ENCODE measurements at places on chromosomes 2 and 18.

DNA sequence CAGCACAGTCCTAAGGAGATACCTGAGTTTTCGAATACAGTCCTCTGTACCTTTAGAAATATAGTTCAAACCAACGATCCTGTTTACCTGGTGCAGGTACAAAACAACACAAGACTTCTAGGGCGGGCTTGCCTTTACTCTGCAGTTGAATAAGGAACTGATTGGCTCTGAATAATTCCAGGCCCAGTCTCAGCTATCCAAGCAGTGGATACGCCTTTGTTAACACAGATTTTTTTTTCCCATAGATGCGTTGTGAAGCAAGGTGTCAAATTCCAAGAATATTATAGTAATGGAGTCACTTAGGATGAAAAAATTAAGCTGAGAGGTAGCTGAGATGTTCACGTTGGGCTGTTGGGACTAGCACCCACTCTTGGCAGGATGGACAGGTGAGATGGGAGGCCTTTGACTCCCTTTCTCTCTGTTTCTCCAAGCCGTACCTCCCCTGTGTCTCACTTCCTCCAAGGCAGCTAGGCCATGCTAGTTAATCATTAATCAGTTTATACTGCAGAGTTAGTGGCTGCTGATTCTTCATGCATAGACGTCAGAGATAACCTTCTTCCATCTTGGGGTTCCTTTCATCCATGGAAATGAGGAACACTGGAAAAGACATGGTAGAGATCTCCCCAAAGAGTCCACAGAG, 380.8 kb upstream of the ACVR2A start:
- DNase-seq, result no peak

DNA sequence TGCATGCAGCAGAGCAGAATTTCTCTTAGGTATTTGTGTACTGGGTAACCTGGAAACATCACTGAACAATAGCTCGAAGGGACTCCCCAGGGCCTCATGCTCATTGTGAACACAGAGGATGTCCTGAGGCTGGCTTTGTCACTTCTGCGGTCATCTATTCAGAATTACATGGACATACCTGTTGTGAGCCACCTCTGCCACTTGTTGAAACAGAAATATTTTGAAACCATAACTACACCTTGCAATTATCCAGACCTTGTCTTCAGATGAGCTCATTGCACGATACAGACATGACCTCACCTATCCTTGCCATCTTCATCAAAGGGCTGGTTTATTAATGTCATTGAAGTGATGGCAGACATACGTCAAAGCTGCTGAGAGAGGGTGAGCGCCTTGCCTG, 23.4 kb upstream of the CREG2 start:
- no peak for DNase-seq

GRCh38 chr2:43754180-43754579, 19.7 kb upstream of the DYNC2LI1 start:
- no peak for DNase-seq

DNA sequence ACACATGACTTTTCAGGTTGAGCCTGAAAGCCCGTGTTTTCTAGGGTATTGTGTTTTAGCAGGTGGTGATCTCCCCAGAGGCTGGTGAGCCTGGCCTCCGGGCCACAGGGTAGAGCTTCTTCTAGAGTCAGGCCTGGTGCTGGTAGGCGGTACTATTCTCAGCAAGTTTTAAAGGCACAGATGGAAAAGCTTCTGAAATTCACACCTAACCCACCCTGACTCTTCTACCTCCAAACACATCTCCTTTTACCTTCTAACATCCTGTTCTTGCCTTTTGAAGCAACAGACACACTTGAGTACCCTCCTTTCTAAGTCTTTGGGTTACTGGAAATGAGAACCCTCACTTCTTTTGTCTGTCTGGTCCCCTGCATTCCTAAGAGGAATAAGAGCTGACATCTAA, 191.1 kb downstream of the SETBP1 start:
- DNase-seq, result no peak
